Kidney epithelial cell (primary cell): ENCODE measurements at places on chromosomes 11 and 22.

DNA sequence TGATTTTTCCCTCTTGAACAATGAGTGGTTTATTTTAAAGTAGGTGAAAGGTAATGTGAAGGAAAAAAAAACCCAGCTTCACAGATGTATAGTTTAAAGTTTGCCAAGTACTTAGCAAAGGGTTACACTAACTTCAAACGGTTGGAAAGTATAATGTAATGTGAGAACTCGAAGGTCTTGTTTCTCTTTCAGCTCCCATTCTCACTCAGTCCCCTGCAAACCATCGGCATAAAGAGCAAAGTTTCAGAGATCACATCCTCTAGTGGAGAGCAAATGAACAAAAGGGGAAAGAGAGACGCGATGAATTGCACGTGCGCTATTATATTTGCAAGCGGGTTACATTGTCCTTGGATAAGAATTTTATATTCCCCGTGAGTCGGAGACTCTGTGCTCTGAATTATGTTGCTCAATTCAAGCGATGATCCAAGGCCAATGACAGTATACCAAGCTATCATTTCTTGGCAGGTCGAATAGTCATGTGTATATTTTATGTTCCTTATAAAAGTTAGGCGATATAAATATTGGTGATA lies 37.6 kb upstream of the BIRC3 start:
- DNase-seq = no peak

GRCh38 chr22:49208768-49209252 lies 618.9 kb downstream of the BRD1 start:
- no peak for DNase-seq

DNA sequence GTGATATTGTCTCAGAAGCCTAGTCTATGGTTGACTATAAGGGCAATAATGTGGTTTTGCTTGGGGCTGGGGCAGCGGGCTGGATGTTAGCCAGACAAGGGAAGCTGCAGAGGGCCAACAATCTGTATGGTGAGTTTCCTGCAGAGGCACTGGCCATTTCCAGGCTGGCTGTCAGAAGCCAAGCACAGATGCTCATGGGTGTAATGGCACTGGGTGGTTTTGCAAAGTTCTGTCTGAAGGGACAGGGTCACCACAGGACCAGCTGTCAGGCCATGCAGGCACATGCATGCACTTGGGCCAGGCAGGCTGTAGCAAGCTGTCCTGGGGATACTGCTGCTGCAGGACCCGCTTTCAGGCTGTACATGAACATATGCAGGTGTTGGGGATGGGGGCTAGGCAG lies 41.7 kb upstream of the MUC15 start:
- no peak for DNase-seq

DNA sequence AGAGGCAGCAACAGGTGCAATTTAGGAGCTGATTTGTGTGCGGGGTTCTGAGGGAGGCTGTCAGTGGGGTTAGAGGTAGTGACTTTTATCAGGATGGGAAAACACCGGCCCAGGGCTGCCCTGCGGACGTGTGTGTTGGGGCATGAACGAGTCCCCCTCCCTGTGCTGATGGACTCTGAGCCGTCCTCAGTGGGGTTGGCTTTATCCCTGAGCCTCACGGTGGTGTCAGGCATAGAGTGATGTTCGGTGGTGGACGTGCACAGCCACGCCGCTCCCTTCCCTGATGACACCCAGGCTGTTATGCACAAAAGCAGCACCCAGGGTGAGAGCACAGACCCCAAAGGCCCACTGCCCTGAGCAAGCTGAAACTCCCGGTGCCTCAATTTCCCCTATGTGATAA lies 809.1 kb downstream of the BRD1 start:
- DNase-seq = no peak

- no peak for DNase-seq
Observed at GRCh38 chr22:29306175-29306834, at the start of gene GAS2L1. TSS of gene GAS2L1 (plus strand) at chr22:29306650. CDS start at chr22:29308106, 1,456 bp downstream.

DNA sequence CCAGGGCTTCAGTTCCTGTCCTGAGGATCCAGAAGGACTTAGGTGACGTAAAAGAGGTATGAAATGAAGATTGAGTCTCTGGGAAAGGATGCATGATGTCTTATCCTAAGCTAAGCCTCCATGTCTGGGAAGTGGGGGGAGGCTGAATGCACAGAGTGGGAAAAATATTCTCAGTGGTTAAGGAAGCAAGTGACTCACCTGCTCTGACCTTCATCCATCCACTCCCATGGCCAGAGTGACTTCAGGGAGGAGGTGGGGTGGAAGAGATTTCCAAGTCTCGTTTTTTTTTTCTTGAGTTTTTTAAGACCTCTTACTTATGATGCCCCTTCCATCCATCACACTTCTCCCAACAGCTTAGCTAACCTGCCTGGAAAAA lies 32.5 kb upstream of the POLD3 start:
- DNase-seq = peak; percentile 29

GRCh38 chr11:95863486-95864140 lies 60.3 kb downstream of the MTMR2 start:
- no peak for DNase-seq

DNA sequence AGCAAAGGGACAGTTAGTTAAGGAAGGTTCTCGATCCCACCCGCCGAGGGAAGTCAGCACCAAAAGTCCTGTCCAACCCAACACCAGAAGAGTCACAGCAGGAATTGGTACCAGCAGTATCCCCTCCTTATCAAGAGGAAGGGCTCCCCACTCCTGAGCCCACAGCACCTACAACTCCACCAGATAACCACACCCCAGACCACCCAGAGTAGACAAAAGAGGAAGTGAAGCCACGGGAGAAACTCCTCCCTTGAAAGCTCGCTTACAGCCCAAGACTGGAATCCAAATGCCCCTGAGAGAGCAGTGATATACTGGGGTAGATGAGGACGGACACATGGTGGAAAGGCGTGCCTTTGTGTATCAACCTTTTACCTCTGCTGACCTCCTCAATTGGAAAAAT lies 7.3 kb upstream of the CD5 start:
- DNase-seq = no peak

DNA sequence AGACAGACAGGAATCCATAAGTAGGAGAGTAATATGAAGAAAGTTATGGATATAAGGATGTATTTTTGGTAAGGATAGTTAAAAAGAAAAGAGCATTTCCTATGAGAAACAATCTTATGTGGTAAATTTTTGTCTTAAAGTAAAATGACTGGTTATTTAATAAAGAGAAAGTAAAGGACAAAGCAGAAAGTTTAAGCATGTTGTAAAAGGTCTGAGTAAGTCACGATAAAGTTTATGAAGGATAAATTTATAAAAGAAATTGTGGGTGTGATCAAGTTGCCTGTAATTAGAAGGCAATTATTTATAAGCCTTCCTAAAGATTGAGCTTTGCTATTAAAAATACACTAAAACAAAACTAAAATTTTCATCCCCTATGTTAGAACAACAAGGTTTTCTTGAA lies 314.7 kb upstream of the SYN3 start:
- DNase-seq = no peak

DNA sequence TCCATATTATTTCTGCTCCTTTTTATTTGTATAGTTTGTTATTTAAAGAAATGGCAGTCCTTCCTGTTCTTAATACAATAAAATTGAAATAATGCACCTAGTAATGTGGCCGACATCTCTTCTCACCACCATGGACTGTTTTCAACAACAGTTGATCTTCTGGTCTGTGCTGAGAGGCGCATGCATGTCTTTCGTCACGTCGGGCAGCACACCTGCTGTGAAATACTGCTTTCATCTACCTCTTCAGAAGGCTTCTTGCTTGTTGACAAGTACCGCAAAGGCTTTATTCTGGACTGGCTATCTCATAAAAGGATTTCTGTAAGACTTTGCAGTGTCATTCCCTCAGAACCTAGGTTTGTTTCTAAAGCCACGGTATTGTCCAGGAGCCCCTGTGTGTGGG lies 13.9 kb upstream of the MYO18B start:
- DNase-seq = no peak

- no peak for DNase-seq
Observed at GRCh38 chr11:86898689-86899088, 56.5 kb downstream of the FZD4 start.

DNA sequence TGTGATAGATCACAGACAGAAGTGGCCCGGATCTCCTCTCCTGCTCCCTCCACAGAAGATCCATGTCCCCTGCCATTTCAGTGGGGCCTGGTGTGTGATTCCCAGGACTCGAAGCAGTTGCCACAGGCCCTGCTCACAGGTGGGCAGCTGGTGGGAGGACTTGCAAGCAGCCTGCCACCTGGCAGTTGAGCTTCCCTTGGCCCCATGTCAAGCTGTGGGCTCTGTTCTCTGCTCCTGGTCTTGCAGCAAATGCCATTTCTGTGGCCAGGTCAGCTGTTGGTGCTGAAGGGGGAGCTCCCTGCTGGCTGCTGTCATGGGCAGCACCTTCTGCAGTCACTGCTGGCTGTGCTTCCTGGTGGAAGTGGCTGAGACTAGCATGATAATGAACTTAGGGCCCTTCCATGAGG lies 59.1 kb upstream of the SLC22A12 start:
- no peak for DNase-seq

DNA sequence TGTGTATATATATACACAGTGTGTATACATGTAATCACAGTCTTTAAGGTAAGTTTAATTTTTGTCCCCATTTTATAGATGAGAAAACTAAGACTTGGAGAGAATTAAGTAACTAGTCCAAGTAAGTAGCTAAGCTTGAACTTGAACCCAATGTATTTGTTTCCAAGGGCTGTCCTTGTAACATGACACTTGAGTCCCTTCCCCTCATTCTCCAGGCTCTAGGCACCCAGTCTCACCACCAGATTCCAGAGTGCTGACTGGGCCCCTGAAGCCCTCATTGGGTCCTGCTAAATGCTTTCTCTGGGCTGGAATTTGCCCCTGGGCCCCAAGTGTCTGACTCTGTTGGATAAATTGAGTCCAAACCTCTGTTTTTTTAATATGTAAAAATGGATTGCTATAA lies 45.5 kb downstream of the ADM start:
- DNase-seq = peak; percentile 77

DNA sequence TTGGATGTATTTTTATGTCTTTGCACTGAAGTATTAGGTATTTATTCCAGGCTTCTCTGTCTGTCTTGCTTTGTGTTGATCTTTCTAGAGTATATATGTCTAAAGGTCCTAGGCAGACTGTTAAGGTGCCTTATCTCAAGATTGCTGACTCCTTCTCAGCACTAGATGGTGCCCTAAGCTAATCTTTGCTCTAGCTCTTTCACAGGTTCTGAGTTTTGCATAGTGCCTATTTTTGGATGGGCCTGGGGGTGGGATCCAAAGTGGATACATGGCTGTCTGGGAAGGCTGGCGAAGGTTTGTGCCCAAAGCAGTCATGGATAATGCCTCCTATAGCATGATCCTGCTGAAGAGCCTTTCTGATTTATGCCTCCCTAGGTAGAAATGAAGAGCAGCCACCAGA lies 154.9 kb downstream of the TRPC6 start:
- DNase-seq = no peak

DNA sequence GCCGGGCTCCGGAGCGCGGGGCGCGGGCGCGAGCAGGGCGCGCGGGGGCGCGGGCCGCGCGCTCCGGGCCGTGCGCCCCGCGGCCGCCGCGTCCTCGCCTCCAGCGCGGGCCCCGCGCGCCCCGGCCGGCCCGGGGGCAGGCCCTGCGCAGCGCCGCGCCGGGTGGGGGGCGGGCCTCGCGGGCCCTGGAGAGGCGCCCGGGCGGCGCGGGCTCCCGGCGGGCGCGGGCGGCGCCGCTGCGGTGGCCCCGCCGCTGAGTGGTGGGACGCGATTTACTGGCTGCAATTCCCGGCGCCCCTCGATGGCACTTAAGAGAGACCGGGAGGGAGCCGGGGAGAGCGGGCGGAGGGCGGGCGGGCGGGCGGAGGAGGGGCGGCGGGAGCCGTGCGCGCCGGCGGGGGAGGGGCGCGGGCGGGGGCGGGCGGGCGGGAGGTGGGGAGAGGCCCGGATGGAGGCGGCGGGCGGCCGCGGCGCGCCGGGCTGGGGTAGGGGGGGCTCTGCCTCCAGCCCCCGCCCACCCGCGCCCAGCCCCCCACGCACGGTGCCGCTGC lies 73.2 kb upstream of the TCF20 start:
- DNase-seq = no peak

- DNase-seq = no peak
Observed at GRCh38 chr11:75350743-75351540, 519 bp downstream of the ARRB1 start.

DNA sequence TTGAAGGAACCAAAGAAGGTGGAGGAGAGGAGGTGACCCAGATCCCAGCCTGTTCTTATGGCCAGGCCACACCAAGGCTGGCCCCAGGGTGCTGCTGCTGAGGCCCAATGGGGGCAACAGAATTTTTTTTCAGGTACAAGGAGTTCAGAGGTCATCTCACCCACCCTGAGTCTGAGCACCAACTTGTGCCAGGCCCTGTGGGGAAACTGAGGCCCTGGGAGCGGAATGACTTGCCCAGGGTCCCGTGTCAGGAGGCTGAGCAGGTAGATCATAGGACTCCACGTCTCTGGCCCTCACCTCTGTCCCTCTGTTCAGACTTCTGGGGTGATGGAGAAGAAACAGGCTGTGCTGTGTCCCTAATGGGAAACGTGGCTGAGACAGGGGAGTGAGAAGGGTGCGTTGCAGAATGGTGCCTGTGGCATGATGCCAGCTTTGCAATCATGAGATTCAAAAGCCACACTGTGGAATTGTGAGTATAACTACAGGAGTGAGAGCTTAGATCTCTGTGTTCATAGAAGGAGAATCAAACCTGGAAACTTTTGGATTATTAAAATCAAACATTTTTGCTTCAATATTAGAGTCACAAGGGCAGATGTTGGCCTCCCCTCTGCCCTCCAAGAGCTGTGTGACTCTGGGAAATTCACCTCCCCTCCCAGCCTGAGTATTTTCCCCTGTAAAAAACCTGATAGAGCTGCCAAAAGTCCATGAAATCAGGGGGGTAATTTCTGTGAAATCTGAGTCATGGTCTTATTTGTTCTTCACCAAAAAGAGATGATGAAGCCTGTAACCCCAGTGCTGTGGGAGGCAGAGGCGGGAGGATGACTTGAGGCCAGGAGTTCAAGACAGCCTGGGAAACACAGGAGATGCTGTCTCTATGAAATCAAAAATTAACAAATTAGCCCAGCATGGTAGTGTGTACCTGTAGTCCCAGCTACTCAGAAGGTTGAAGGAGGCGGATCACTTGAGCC lies 874 bp downstream of the APOL1 start:
- DNase-seq = no peak

GRCh38 chr11:132456751-132457328 lies 1075.5 kb downstream of the OPCML start:
- no peak for DNase-seq

GRCh38 chr11:98003606-98004371 lies 1017.0 kb upstream of the CNTN5 start:
- DNase-seq = no peak

- no peak for DNase-seq
Observed at GRCh38 chr11:86668929-86669328, 3.5 kb downstream of the ME3 start.

DNA sequence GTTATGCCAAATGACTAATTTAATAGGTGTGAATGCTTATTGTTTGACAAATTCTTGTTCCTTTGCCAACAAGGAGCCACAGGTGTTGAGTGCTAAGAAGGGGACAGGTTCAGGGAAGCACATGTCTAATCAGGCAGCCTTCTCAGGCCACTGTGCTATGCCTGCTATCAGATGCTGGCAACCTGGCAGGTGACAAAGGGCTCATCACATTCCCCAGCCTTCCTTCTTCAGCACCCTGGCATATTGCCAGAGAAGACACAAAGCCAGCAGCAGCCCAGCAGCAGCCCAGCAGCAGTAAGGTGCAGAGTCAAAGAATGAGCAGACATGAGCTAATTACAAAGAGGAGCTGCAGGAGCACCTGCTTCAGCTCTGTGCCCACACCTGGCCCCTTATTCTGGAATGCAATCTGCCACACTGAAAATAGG lies 68.2 kb downstream of the GUCY1A2 start:
- no peak for DNase-seq

GRCh38 chr11:94584978-94585377 lies 17.8 kb downstream of the PIWIL4 start:
- DNase-seq = no peak
